ENCODE measurements at places on chromosomes 6 and 20. TPM values are rescaled to one million over a fixed set of nuclear protein-coding genes. Genes with fewer than 3 reads are reported as not detected.

The TFAP2C gene
- not detected for total RNA-seq

The RGS17 gene
- not detected for total RNA-seq

The PXDC1 gene
- total RNA-seq = not detected

The JPH2 gene
- total RNA-seq = not detected

The RAET1L gene
- not detected for total RNA-seq

The KIF13A gene
- 0.05 TPM for total RNA-seq

The SLC17A2 gene
- not detected for total RNA-seq

The LY6G6F gene
- total RNA-seq = not detected

DNA sequence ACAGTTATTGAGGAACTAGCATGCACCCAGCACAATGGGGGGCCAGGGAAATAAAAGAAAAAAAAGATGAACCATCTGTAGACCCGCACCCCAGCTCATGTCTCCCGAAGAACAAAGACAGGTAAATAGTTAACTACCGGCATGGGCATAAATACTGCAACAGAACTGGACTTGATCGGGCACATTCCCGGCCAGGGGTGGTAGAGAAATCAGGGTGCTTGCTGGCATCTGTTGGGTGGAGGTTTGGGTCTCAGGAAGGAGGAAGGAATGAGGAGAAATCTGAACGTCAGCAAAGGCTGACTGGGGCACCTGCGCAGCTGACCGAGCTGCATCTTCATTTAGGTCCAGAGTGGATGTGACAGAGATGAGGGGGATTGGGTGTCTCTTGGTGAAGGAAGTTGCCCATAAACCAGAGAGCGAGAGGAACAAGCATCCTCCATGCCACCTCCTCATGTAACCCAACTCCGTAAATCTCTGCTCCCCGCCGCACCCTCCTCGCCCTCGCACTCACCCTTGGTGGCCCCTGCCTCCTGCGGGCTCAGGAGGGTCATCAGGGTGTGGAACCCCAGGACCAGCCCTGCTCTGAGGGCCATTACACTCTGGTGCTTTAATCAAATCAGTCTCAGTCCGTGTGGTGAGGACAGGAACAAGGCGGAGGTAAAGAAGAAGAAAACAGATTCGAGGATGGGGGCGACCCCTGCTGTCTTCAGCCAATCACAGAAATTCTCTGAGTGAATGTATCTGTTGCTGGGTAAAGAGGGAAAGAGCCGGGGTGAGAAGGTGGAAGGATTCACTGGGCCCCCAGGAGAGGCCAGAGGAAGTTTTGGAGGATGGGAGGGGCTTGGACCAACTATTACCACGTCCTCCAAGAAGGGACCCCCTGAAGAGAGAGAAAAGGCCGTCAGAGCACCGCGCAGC lies at the start of gene HLA-DOA:
HLA-DOA (minus strand) TSS at position 648 of the 918 bp plus-strand sequence.
- DNase-seq = peak; percentile 83

GRCh38 chr6:116616737-116617053 lies 416 bp downstream of the RSPH4A start:
- DNase-seq = peak; percentile 42

DNA sequence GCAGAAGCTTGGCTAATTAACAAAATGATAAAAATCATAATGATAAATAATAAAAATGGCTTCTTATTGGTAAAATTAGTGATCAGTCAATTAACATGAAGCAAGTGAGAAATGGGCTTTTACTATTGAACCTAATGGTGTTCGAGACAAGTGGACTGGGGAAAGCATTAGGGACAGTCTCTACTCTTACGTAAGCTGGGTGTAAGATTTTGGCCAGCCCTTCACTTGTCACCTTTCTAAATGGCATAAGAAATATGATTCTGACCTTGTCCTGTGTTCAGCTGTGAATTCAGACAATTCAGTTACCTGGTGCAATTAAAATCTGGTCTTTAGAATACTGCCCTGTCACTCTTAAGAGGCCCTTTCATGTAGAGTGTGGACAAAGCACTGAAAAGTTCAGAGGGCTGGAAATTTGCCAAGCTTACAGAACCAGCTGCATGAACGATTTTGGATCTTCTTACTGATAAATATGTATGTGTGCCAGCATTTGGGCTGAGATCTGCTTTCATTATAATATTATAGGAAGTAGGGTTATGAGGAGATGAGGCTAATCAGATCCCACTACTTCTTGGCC lies 115.9 kb downstream of the QRSL1 start:
- no peak for DNase-seq

DNA sequence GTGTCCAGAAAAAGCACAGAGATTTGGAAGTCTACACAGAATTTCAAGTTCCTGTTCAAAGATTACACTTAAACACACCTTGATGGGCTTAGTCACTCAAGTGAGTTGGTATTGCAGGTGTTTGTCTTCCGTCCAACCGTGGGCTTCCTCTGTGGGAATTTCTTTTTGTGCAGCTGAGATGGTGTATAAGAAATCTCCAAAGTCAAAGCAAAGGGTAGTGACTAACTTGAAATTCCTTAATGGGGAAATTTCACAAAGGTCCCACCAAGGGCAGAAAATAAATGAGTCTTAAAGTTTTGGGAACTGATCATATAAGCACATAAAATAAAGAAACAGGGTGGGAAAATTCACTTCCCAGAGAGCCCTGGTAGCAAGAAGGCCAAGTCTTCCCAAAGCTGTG lies 102.0 kb upstream of the TNFAIP3 start:
- DNase-seq = no peak

GRCh38 chr20:63036291-63036690 lies 29.5 kb upstream of the BHLHE23 start:
- no peak for DNase-seq

DNA sequence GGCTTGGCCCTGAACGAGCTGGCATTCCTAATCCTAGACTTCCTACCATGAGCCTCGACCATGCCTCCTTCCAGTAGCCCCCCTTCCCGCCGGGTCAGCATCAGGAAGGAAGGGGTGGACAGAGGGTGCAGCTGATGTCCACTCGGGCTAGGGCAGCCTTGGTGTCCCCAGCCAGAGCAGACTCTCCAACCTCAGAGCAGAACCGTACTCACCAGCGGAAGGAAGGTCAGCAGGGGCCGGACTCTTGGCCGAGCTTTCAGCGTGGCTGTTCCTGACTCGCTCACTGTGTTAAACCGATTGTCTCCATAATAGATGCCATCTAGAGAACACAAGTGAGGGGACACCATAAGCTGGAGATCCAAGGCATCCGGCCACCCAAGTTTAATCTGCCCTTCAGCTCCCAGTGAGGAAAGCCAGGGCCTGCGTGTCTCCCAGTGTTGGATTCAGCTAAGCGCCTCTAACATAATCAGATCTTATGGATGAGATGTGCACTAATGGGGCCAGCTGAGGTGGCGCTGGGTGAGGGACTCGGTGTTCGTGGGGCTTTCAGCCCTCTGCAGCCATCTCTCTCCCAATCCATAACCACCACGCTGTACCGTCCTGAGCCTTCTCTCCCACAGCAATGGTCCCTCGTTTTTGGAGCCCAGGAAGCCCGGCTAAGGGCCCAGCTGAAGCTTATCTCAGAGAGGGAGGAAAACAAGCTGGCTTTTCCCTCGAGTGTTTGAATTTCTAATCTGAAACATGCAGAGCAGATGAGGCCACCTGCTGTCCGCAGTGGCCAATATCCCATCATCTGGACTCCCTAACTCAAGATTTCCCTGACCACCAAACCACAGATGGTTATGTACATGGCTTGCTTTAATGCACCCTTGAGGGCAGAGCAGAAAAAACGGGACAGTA lies 13.7 kb downstream of the C6orf132 start:
- no peak for DNase-seq

DNA sequence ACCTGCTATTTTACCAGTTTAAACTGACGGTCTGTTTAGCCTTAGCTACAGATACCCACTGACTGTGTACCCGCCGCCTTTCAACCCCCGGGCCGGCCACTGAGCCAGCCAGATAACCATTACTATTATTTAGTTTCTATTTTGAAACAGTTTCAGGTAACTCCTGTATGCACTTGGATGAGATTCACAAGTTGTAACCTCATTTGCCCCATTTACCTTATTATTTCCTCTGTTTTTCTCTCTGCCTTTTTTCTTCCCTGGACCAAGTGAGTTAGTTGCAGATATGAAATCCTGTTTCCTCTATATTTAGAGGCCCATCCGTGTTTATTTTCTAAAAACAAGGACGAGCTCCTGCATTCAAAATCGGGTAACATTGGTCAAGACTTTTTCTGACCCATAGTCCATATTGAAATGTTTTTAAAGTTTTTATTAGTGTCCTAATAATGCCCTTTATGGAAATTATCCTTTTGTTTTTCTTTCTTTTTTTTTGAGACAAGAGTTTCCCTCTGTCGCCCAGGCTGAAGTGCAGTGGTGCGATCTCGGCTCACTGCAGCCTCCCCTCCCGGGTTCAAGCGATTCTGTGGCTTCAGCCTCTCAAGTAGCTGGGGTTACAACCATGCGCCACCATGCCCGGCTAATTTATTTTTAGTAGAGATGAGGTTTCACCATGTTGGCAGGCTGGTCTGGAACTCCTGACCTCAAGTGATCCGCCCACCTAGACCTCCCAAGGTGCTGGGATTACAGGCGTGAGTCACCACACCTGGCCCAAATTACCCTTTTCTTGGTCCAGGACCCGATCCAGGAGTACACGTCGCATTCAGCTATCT lies 767 bp downstream of the AP5S1 start:
- no peak for DNase-seq

GRCh38 chr6:19842030-19842615 lies 5.0 kb downstream of the ID4 start:
- DNase-seq = no peak

DNA sequence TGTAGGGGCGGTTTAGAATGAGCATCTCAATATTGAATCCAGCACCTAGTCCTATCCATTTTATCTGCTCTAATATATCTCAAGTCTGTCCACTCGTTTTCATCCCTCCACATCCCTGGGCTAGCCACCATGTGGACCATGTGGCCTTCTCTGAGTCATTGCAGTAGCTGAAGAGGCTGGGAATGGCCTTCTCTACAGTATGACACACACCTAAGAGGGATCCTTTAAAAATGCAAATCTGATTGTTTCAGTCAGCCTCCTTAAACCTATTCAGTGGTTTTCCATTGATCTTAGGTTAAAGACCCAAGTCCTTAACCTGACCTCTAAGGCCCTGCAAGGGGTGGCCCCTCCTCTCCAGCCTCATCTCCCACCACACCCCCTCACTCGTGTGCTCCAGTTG lies 9.4 kb downstream of the RING1 start:
- no peak for DNase-seq

DNA sequence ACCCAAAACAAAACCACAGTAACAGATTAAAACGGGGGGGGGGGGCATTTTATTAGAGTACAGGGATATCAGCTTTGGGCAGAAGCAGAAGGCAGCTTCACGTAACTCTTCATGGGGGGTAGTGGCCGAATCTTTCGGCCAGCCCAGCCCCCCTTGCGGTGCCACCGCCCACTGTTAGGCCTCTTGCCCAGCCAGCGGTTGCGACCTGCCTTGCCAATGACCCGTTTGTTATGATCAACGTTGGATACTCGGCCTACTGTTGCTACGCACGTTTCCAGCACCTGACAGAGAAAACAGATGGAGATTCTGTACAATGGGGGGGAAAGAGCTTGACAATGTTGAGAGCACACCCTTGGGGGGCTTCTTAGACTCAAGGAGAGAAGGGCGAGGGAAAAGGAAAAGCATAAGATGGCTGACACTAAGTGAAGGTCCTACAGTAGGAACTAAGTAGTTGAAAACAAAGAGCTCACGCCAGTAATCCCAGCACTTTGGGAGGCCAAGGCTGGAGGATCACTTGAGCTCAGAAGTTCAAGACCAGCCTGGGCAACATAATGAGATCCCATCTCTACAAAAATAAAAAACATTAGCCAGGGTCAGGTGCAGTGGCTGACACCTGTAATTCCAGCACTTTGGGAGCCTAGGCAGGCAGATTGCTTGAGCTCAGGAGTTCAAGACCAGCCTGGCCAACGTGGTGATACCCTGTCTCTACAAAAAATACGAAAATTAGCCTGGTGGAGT lies 724 bp upstream of the CUL7 start:
- no peak for DNase-seq

DNA sequence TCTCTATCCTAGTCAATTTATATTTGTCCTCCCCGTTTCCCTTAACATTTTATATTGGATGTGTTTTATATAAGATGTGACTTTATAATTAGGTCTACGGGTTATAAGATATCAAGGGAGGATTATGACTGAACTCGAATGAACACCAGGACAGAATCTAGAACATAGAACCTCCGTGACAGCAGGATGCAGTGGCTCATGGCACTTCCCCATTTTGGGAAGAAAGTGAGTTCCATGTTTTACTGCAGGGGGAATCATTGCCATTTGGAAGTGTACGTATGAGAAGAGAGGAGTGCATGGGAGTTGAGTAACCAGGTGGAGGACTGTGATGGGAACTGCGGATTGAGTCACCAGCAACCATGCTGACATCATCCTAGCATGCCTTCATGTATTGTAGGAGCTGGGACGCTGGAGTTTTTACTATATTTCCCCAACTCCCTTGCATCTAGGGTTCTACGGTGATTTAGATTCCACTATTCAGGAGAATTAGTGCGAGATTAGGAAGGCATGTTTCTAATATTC lies 56.1 kb upstream of the FOXC1 start:
- no peak for DNase-seq

DNA sequence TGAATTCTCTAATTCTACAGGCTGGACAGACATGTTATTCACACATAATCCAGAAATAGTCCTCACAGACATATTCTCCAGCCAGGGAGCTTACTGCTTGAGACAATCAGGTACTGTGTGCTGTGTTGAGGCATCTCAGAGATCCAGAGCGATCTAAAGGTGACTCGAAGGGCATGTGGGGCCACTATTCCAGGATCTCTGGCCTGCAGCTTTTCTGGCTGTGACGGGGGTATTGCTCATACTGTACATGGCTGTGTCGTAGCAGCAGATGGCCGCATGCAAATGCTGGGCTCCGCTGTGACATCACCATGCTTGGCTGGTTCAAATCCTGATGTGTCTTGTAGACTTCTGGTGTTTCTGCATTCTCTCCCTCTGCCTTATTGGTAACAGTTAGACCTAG lies 37.8 kb downstream of the CD109 start:
- DNase-seq = no peak

- no peak for DNase-seq
These were observed 199.0 kb downstream of the SAMD5 start for GRCh38 chr6:147707524-147707923.

- no peak for DNase-seq
These were observed 281.5 kb downstream of the TSHZ2 start for GRCh38 chr20:53253668-53254067.

GRCh38 chr6:109381747-109382575 lies at the start of gene CD164:
TSS of gene CD164 (minus strand) at chr6:109382467. CDS start at chr6:109382378, 89 bp downstream.
- DNase-seq = peak; percentile 96

DNA sequence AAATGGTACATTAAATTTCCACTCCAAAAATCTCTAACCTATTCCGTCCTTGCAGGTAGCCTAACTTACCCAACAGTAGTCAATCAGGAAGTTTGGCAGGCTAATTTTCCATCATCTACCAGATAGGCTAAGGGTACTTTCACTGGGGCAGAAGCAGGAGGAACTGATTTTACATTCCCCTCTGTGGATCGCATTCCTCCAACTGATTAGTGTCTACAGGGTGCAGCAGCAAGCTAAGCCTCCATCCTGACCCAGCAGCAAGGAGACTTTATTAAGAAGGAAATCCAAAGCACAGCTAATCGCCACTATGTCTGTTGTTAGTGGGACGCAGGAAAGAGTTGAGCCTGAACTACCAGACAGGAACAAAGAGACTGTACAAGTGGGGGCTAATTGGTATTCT lies 143.2 kb upstream of the RUNX2 start:
- DNase-seq = no peak

GRCh38 chr6:109440331-109441068 lies at the start of the genes PPIL6 and SMPD2:
TSS of gene PPIL6 (minus strand) at chr6:109440628. CDS start at chr6:109440590, 38 bp downstream.
TSS of gene SMPD2 (plus strand) at chr6:109440724. CDS start at chr6:109441122, 398 bp downstream.
- DNase-seq = peak; percentile 84

GRCh38 chr6:46220352-46221221 lies 49.8 kb upstream of the ENPP5 start:
- no peak for DNase-seq
